ENCODE measurements at places on chromosomes 13 and 19.

DNA sequence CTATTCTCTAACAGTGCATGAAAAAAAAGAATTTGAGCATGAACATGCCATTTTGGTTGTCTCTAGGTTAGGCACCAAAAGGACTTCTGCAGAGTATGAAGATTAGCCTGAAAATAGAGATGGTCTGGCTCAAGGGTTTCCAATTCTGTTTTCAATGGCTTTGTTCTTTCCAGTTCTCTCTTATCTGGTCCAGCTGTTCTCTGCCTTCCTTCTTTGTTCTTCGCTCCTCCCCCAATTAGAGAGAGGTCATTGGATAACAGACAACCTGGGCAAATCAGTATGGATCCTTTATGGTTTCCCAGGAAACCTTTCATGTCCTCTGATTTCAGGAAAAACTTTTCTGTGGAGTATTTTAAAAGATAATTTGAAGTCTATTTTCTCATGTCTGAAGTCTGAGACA is 623.4 kb downstream of the PCDH17 start:
- DNase-seq = no peak

DNA sequence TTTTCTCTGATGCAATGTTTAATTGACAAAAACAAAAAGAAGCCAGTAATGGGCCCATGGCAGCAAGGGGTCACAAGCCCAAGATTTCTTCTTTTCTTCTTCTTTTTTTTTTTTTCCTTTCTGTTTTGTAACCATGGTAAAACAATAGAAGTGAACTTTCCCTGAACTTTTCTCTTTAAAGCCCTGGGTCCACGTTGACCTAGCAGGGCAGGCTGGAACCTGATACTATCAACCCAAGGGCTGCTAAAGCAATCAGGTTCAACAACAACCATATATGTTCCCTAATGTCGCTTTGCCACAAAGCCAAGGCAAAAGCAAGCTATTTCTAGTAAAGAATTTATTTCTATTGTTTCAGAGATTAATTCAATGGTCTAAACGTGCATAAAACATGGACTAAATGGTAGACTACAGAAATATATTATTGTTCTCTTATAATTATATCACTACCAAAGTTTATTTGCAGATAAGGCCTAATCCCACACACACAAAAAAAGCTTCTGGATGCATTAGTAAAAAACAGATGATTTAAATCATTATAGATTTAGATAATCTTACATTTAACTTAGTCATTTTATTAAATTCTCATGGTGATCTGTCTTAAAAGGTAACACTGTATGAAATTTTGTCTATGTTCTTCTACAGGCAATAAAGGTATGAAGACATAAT is 153.9 kb downstream of the DACH1 start:
- no peak for DNase-seq

DNA sequence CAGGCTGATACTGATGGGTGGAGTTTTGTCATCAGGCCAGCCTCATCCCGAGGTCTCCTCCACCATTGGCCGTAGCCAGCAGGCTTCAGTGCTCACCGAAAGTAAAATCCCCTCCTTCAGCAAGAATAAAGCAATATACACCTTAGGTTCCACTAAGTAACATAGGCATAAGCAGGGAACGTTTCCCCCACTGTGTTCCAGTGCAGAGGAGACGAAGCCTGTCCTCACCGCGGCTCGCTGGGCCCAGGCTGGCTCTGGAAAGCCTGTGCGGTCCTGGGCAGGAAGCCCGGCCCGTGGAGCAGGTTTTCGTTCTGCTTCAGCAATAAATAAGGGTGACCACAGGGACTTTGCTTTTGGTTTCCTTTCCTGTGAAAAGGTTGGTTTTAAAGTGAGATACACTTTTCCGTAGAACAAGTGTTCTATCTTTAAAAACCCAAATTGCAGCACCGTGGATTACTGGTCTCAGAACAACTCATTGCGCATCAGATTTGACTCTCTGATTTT is 16.3 kb upstream of the TEX29 start:
- peak; percentile 57 for DNase-seq

- no peak for DNase-seq
These were observed 30.1 kb downstream of the CELF5 start for GRCh38 chr19:3254520-3254919.

DNA sequence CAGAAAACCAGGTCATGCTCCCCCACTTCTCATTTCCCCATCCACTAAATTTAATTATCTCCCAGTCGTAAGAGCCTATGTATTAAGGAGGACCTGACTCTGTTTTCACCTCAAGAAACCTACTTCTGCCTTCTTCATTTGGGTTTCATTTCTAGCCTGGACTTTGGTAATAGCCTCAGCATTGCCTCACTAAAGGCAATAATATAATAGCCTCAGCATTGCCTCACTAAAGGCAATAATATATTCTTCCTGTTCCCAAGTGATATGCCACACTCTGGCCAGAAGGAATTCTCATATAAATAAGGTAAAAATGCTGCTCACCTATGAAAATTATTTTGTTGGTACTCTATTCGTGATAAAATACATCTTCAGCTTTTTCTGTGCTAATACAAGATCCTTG is 993.9 kb downstream of the EFNB2 start:
- no peak for DNase-seq

- no peak for DNase-seq
These were observed 21.3 kb upstream of the TINCR start for GRCh38 chr19:5588906-5589676.

All from GM10248 (cell line).